ENCODE measurements at places on chromosomes 2 and 18. TPM values are rescaled to one million over a fixed set of nuclear protein-coding genes. Genes with fewer than 3 reads are reported as not detected.

Gene MSTN
- not detected for total RNA-seq

GRCh38 chr2:187171318-187171717 lies 276.7 kb downstream of the CALCRL start:
- H3K36me3 ChIP-seq, result no peaks in the 10 kb centered on the region
- H3K27me3 ChIP-seq, result no peaks in the 10 kb centered on the region
- H3K27ac ChIP-seq, result no peak overlapping the region

DNA sequence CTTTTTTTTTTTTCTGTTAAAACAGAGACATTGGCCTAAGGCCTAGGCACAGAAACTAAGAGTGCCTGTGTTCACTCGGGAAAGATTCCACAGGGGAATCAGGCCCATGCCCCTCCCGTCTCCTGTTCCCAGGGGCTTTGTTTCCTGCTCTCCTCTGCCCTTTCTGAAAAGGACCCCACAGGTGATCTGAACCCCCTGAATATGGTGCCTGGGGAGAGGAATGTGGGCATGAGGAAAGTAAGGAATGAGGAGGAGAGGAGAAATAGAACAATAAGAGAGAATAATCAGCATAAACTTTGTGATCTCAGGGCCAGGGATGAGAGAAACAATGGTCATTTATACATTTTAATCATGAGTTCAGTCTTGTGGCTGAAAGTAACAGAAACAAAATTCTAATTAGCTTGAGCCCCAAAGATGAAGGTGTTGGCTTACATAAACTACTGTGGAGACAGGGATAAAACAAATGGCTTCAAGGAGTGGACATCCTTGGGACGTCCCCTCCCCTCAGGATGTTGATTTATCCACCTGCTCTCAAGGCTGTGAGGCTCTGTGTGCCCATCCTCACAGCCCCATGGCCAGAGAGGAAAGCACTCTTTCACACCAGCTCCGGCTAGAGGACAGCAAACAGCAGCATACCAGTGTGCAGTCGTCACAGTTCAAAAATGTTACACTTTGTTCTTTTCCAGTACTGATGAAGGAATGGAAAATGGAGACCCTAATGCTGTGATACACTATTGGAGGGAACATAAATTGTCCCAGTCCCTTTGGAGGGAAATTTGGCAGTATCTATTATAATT lies 46.4 kb upstream of the MRPL33 start:
- peak overlapping the region; percentile 82 for H3K27ac ChIP-seq
- no peaks in the 10 kb centered on the region for H3K27me3 ChIP-seq

DNA sequence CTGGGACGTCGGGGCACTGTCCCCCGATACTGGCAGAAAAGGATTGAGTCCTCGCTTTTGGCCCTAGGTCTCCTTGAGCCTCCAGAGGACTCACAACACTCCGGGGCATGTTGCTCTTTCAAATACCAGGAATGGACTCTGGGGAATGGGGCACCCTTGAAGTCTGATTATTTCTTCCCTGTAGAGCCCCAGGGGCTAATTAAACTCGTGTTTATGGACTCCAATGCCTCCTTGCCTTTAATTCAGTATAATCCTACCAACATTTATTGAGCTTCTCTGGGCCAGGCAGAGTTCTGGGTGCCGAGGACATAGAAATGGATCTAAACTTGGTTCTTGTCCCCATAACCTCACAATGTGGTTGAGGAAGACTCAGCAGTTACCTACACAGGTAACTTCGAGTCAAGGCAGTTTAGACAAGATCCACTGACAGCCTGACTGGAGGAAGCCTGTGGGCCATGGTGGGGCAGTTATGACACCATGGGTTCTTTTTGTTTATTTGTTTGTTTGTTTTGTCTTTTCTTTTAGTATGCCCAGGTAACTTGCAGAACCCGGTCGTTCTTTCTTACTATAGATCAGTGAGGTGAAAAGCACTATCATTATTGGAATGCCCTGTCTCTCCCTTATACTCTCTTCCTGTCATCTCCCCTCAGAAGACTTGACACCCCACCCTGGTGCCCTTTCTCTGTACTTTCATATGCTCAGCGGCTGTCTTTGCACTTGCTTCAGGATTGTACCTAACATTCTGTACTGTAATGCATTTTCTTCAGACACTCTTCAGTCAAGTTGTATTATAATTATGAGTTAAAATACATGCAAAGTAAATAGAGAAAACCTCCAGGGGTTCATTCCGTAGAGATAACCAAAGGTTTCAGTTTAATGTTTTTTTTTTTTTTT lies 3.2 kb downstream of the CFLAR start:
- no peak for DNase-seq
- H3K36me3 ChIP-seq, result peaks cover 3% of the 10 kb centered on the region
- H3K27ac ChIP-seq, result peak overlapping the region; percentile 100
- H3K4me3 ChIP-seq, result peak overlapping the region; percentile 84
- H3K27me3 ChIP-seq, result no peaks in the 10 kb centered on the region
- peaks cover 77% of the 10 kb centered on the region for H3K4me1 ChIP-seq

GRCh38 chr2:182584462-182584861 lies 131.6 kb upstream of the DNAJC10 start:
- H3K27ac ChIP-seq, result no peak overlapping the region
- H3K36me3 ChIP-seq, result no peaks in the 10 kb centered on the region
- DNase-seq, result no peak
- no peaks in the 10 kb centered on the region for H3K4me1 ChIP-seq

GRCh38 chr2:214035091-214035852 lies 375.6 kb upstream of the VWC2L start:
- no peaks in the 10 kb centered on the region for H3K27me3 ChIP-seq
- H3K4me1 ChIP-seq, result no peaks in the 10 kb centered on the region
- no peak overlapping the region for H3K27ac ChIP-seq
- DNase-seq, result no peak

GRCh38 chr2:85812094-85812735 lies 58.4 kb downstream of the ATOH8 start:
- peaks cover 19% of the 10 kb centered on the region for H3K4me1 ChIP-seq
- DNase-seq, result peak; percentile 72
- H3K27me3 ChIP-seq, result no peaks in the 10 kb centered on the region
- no peak overlapping the region for H3K27ac ChIP-seq
- H3K36me3 ChIP-seq, result no peaks in the 10 kb centered on the region
